Temporal lobe (tissue), 4 donors: ENCODE measurements at places on chromosomes 13 and 19. TPM values are rescaled to one million over a fixed set of nuclear protein-coding genes. Genes with fewer than 3 reads are reported as not detected.

Gene CBARP
- 6.4 TPM for total RNA-seq

Gene RFPL4AL1
- total RNA-seq, result not detected

Gene TGFBR3L
- total RNA-seq, result 0.74 TPM

Gene BLVRB
- 17.5 TPM for total RNA-seq

Gene KIR2DL3
- total RNA-seq, result not detected
